ENCODE measurements at places on chromosomes 16 and 17.

DNA sequence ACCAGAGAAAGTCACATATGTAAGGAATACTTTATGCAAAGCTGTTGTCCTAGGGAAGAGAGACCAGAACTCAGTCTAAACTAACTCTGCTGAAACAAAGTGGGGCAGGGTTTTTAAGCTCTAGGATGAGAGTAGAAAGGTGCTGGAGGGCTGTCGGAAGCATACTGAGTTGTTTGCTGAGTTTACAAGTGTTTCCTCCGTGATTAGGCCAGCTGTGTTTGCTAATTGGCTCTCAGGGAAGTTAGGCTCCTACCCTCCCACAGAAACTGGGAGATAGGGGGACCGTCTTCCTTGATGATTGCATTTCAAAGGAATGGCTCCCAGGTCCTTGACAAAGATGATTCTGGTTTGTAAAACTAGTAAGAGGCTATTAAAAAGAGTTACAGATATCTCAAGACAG is 24.4 kb upstream of the CRYM start:
- no peak for DNase-seq

DNA sequence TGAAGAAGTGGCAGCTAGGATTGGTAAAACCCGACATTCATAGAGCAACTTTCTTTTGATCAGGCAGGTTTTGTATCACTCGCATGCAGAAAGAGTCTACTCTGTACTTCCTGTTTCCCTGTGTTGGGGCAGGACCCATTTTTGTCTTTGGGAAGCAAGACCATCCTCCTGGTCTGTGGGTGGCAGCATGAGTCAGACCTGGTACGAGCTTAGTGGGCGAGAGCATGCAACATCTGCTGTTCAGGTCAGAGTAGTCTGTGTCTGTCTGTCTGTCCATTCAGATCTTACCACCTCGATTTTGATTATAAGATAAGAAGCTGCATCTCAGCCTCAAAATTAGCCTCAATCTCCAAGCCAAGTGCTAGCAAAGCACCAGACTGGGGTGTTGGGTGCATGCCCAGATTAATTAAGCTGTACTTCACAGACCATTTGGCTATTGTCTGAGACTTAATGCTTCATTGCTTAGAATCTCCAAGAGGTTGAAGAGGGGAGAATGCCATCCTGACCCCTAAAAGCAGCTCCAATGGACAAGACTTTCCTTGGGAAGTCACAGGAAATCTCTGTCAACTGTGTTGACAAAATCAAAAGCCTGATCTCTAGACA is 110.9 kb downstream of the XYLT1 start:
- DNase-seq = no peak

DNA sequence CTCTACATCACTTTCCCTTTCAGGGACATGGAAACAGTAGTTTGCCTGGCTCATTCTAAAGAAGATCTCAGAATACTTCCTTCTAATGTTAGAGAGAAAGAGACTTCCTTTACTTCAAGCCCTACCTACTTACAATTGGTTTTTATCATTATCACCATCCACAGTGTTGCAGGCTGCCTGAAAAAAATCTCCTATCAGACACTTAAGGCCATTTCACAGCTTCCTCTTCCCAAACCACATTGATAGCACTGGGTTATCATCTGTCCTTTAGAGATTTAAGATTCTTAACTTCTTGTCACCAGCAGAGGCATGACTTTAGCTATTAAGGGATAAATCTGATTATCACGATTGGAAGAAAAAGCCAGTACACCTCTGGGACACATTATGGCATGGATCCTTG is 178.5 kb upstream of the TBX2 start:
- no peak for DNase-seq

- DNase-seq = no peak
These were observed 67.4 kb downstream of the KANSL1 start for GRCh38 chr17:46125831-46126230.

Measured in activated gamma-delta T cell (primary cell).